Stimulated activated CD8-positive, alpha-beta memory T cell treated with anti-CD3 and anti-CD28 coated beads, Interleukin-12 subunit alpha, Interleukin-12 subunit beta, amount 100 ng/mL, for 4 hours (primary cell): ENCODE measurements at places on chromosomes 13 and 19.

DNA sequence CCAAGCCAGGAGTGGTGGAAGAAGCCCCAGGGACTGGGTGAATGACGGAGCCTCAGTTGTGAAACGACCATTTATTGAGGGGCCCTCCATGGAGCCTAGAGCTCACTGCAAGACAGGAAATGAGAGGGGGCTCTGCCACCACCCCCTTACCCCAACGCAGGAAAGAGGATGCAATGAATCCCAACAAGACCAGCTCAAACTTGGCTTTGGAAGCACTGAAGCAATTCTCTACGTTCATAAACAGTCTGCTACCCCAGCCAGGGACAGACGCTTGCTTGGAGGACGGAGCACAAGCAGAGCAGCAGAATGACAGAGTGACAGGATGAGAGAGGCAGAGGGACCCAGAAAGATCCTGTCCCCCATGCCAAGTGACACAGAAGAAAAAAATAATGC is 1.0 kb downstream of the PRKACA start:
- no peak for DNase-seq

GRCh38 chr13:106145997-106146864 is 389.2 kb downstream of the EFNB2 start:
- DNase-seq: no peak

GRCh38 chr13:78576261-78576660 is 27.1 kb downstream of the POU4F1 start:
- DNase-seq: no peak

DNA sequence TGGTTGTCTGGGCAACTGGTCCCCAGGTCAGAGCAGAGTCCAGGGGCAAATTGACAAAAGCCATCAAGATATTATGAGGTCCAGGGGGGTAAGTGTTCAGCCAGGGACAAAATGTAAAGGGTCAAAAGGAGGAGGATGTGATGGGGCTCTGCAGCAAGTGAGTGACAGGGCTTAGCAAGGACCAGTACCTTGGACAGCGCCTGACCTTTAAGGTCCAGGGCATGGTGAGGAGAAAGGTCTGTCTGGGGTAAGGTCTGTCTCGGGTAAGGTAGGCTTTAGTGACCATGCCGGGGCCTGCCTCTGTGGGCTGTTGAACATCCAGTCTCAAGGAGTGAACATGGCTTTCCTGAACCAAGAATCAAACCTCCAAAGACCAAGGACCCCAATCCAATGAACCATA is 6.3 kb upstream of the ZNF358 start:
- DNase-seq: no peak

DNA sequence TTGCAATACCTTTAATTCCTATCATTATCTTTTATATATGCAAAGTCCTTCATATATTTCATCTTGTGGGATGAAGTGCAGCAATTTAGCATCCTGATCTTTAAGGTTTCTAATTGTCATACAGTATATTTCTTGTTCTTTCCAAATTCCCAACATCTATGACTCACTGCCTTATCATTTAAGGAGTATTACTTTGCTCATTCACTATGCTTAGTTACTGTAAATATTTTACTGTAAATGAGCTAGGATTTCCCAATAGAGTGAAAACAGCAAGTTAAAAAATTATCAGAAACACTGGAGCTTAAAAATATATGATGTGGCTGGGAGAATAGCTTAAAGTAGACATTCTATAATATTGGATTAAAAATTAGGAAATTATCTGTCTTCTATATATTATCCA is 69.9 kb downstream of the SLITRK6 start:
- no peak for DNase-seq

DNA sequence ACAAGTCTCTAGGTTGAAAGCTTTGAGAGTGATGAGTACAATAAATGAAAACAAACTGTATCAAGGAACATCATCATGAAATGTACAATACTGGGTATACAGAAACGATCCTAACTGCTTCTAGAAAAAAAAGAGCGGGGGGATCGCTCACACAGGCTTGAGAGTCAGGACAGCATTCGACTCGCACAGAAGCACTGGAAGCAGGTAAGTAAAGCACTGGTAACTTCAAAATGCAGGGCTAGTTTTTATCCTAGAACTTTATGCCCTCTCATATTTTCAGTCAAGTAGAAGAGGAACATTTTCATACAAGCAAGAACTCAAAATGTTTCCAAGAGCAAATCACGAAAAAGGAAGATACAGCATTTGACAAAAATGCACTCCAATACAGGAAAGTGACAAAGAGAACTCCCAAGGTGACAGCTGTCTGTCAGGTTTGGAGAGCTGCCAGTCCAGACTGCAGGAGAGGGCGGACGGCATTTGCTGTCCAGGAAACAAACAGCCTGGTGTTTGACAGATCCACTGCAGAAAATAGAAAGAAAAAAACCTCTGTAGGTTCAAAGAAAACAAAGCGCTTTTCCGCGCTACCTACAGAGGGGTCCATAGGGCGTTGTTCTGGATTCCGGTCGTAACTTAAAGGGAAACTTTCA is 58.2 kb upstream of the XPO4 start:
- DNase-seq: no peak

- DNase-seq: no peak
These were observed 132.5 kb upstream of the ZNF91 start for GRCh38 chr19:23527797-23528196.

- no peak for DNase-seq
These were observed 357 bp upstream of the COG6 start for GRCh38 chr13:39655041-39655568.

- no peak for DNase-seq
These were observed 203.9 kb upstream of the IRS2 start for GRCh38 chr13:109990296-109990695.

- DNase-seq: no peak
These were observed 13.5 kb downstream of the ZNF536 start for GRCh38 chr19:30385666-30386065.

DNA sequence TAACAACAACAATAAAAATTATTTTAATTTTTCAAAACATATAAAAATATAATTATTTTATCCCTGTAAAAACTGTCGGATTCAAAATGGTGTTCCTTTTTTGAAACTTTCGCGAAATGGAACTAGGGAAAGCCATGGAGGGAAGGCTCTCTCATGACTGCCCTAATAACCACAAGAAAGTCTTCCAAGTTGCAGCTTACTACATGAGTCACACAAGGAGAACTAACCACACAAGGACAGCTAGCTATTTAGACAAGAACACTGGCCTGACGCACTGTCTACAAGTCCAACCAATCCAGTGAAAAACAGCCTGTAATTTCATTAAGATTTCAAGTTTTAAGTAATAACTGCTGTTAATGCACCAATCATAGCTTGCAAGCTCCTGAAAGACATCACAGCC is 319.2 kb upstream of the PCDH9 start:
- no peak for DNase-seq

DNA sequence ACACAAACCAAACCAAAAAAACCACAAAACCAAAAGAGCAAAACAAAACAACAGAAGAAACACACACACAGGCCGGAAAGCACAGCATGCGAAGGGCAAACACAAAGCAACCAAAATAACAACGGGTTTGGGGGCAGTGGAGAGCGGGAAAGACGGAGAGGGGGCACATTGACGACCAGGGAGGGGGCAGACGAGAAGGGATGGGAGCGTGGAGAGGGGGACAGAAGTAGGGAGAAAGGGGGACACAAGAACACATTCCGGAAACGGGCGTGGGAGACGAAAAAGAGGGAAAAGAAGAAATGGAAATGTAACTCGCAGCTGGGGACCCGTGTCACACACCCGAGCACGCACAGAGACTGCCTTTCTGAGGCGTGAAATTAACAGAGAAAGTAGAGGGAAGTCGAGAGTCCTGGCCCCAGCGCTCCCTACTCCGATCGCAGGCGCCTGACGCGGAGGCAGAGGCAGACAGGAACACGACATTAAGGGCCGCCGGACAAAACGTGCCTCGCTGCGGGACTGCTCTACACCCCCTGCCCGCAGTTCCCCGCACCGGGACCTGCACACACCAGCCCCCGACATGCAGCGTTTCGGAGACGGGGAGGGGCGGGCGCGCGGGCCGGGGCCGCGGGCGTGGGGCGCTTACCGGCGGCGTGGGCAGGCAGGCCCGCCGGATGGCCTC is 652 bp downstream of the POU4F1 start:
- no peak for DNase-seq

GRCh38 chr19:36916991-36917390 is 859 bp downstream of the ZNF568 start:
- no peak for DNase-seq

- DNase-seq: no peak
These were observed 24.1 kb downstream of the RRAS start for GRCh38 chr19:49615861-49616260.

GRCh38 chr13:59747529-59747928 is 416.2 kb downstream of the DIAPH3 start:
- no peak for DNase-seq

- no peak for DNase-seq
These were observed 138.1 kb downstream of the TSHZ3 start for GRCh38 chr19:31211088-31211487.
